Cortex of kidney (tissue), 1 donor: ENCODE measurements at places on chromosomes 6 and 20.

DNA sequence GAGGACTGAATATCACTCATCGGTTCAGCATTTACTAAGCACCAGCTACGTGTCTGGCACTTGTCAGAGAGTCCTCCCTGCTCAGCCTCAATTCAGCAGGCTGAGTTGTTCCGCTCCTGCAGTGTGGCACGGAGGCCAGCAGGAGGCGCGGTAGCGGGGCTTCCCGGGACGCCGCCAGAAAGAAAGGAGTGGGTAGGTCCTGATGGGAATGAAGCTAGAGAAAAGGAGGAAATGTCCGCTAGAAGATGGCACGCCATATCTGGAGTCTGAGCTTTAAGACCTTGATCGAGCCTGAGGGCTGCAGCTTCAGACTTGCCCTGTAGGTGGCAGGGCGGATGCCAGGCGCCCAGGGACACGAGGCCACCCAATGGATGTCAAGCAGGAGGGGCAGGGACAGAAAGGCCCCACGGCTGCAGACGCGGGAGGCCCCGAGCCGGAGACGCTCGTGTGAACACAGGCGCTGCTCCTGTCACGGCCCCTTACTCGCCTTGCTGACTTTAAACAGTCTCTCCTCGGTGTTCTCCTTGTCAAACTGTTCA, 18.7 kb downstream of the SERPINB6 start:
- no peak for DNase-seq

DNA sequence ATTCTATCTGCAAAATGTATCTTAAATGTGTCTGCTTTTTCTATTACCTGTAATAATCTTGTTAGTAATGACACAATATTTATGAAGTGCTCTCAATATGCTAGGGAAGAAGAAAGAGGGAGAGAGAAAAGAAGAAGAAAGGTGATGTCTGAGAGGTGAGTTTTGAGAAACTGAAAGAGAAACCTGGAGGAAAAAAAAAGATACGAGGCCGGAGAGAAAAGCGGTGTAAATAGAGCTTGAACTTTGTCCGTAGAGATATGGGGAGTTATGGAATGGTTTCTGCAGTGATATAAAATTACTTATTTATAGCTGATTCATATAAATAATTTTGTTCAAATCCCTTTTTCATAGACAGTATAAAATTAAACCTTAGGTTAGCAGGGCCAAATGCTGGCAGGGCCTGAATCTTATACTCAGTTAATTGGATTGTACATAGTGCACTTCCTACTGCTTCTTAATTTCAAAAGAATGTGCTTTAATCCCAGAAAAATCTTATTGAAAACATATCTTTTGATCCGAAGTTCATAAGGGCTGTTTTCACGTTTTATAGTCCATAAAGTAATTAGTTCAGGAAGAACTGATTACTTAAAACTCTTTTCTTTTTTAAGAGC, 43.0 kb downstream of the MYB start:
- no peak for DNase-seq

GRCh38 chr6:100266494-100267401, 198.0 kb downstream of the SIM1 start:
- no peak for DNase-seq

DNA sequence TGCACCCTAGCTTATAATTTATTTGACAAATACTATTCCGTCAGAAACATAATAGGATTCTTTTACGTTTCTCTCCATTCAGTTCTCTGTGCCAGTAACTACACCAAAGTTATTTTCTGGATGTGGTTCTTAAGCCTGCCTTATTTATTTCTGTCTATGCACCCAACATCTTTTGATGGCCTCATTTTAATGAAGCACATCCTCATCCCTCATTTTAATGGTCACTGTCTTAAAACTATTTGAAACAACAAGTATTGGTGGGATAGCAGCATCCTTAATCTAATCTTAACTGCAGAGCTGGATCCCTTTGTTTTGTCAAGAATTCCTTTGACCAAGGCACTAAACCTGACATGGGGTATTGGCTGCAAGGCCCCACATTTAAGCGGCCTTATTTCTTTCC, 11.0 kb downstream of the FAM135A start:
- DNase-seq = no peak

- no peak for DNase-seq
Observed at GRCh38 chr20:6919792-6920468, 152.4 kb downstream of the BMP2 start.

DNA sequence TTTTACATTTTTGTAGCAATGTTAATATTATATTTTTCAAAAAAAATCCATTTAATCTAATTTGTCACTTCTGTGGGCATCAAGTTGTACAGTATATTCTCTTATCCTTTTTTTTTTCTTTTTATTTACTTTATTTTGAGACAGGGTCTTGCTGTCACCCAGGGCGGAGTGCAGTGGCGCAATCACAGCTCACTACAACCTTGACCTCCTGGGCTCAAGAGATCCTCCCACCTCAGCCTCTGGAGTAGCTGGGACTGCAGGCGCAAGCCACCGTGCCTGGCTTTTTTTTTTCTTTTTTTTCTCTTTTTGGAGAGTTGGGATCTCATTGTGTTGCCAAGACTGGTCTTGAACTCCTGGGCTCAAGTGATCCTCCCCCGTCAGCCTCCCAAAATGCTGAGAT, 14.4 kb upstream of the BEND6 start:
- DNase-seq = no peak

DNA sequence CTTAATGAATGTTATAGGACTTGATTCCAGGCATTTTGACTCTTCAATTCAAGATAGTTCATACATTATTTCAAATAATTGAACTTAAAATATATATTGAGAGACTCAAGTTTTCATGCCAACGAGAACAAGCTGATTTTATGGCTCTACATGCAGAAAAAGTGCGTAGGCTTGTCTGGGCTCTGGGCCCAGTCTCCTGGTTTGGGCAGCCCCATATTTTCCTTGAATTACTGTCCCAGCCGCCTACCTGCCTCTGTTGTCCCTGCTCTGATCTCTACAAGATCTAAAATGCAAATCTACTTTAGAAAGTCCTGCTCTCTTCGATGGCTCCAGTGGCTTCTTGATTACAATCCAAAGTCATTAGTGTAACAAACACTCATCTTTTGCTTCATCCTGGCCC, 537.4 kb upstream of the CHD6 start:
- DNase-seq = no peak

DNA sequence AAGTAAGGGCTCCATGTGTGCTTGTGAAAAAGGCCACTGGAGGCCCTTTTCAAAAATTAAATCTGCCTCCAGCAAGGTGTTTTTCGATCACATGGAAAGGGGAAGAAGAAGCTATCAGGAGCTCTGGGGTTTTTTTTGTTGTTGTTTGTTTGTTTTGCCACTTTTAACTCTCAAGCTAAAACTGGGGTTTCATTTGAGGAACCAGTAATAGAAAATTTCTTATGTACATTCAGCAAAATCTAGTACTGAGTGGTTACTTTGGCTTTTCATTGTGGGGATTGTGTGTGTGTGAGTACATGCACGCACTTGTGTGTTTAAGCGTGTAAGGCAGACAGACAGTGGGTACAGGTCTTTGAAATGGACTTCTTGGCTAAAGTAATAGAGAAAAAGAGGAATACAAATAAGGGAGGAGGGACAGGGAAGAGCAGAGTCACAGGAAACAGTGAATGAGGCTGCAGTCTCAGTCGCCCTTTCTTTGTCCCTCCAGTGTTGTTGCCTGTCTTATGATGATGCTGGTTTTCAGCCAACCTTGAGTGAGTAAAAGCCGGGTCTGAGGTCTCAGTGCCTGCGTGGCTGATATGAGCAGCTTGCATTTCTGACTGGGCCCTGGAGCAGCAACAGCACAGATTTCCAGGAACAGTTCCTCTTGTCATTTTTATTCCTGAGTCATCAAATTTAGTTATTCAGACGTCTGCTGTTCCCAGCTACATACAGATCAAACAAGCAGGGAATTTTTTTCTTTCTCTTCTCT, 26.2 kb downstream of the SLC16A10 start:
- DNase-seq = no peak

DNA sequence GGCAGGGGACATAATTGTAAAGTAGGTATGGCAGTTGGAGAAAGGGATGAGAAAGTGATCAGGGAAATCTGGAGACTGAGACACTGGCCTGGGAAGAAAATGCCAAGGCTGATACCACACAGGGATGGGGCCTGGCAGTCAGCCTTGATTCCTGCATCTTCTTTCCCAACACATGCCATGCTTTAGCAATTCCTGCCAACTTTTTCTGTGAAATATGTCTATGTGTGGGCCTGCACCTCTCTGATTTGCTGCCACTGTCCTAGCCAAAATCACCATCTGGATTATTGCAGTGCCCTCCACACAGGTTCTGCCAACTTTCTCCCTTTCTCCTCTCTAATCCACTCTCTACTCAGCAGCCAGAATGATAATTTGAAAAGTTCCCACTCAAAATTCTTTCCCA, 759.8 kb upstream of the CITED2 start:
- no peak for DNase-seq

- no peak for DNase-seq
Observed at GRCh38 chr20:62350629-62351422, 16.3 kb downstream of the LAMA5 start.

GRCh38 chr6:83215131-83216047, 22.2 kb downstream of the RWDD2A start:
- no peak for DNase-seq

- DNase-seq = no peak
Observed at GRCh38 chr6:24501914-24502313, 7.1 kb downstream of the ALDH5A1 start.

DNA sequence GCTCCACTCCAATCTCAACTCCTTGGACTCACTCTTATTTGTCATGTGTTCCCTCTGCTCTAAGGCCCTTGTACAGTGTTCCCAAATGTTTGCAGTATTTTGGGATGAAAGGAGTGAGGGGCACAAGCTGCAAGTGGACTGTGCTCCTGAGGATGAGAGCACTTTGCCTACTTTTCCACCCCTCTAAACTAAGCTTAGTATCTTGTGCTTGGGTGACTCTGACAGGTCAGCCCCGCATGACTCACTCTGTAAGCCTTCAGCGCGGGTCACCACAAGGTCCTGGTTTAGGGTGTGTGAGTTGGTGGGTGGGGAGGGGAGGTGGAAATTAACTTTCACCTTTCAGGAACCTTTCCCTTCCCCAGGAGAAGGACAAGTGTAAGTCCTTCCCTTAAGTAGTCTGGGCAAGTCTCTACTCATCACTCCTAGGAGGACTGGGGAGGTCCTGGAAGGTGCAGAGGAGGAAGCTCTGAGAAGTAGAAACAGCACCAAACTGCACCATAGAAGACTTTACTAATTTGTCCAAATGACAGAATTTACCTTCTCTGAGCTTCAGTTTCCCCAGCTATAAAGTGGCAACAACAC, 68.8 kb upstream of the EPB41L1 start:
- DNase-seq = no peak

DNA sequence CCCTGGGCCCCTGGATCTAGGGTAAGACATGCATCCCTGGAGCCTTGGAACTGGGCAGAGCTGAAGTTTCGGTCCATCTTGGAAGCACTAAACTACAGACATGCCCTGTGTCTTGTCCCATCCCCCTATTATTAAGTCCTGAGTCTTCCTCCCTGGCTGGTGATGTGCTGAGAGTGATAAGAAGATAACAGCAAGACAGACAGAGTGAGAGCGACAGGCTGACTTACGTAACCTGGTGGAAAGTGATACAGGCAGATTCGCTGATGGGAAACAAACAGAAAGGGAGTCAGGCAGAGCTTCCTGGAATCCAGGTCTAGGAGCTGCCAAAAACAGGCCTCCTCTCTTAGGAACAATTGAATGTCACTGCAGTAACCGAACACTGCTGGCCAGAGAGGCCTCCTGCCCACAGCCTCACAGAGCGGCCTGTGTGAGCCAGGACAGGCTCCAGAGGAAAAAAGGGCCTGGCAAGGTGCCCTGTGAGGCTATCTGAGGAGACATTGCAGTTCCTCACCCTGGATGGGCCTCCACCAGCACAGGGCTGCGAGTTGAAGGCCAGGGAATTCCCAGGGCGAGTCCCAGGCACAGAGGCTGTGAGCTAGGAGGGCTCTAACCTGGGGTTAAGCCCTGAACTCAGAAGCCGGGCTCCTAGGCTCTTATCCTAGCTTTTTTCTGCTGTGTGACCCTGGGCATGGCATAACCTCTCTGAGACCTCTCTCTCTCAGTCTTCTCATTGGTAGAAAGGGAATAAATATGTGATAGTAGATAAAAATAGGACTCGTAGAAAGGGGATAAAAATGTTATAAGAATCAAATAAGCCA, 34.2 kb upstream of the B4GALT5 start:
- no peak for DNase-seq

- no peak for DNase-seq
Observed at GRCh38 chr6:12483712-12484111, 193.6 kb downstream of the EDN1 start.

DNA sequence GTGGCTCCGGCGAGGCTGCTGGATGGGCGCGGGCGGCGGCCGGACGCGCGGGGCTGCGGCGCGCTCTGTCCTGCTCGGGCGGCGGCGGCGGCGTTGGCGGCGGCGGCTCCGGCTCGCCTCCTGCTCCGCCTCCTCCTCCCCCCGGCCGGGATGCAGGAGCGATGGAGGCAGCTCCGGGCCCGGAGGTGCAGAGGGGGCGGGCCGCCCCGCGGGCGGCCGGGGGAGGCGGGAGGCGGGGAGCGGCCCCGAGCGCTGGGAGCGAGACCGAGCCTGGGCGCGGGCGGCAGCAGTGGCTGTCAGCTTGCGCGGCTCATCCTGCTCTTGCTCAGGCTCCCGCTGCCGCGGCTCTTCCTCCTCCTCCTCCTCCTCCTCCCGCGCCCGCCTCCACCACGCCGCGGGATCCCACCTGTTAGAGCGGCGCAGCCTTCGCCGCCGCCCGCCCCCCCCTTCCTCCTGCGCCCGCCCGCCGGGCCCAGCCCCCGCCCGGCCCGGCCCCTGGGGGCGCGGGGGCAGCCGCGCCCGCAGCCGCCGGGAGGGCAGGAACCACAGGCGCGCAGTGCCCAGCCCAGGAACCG, at the start of gene NOL4L:
Gene NOL4L (minus strand): TSS at position 323 of the 575 bp plus-strand sequence. CDS start 443 bp downstream, outside the sequence.
- no peak for DNase-seq

- DNase-seq = no peak
Observed at GRCh38 chr20:33493076-33493766, 3.3 kb downstream of the CBFA2T2 start.

DNA sequence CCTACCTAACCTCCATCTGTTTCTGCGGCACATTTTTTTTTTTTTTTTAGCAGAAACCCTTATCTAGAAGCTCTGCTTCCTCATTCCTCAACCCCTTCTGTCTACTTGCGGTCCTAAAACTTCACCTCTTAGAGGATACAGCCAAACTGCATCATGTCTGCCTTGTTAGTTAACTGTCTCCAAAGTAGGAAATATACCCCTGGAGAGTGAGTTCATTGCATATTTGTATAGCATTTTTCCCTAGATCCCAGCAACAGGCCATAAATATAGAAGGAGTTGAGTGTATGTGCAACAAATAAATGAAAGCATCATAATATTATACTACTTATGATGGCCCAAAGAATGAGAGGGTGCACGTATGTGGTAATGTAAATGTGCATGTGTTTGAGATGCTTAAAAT, 1288.6 kb upstream of the GJE1 start:
- DNase-seq = no peak
